HL-60 (cell line): ENCODE measurements at places on chromosomes 12 and 14.

- no peak for DNase-seq
Measured at GRCh38 chr14:83646228-83646627, 1883.7 kb upstream of the FLRT2 start.

GRCh38 chr14:73295198-73295796 lies 58.0 kb downstream of the PAPLN start:
- no peak for DNase-seq

GRCh38 chr14:81245771-81246170 lies 25.0 kb upstream of the GTF2A1 start:
- no peak for DNase-seq

DNA sequence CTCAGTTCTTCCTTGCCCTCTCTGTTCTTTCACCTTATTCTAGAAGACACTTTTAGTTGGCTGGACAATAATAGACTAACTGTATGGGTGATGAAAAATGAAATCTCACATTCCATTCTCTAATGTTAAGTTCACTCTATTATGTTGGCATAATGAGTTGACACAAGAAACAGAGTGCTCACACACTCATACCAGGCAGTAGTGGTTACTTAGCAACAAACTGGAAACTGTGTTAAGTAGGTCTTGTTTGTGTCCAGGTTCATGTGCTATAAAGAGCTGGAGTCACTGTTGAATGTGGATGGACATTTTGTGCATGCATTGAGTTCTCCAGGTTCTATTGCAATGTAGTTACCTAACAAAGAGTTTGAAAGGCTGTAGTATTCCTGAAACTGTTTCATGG lies 16.9 kb upstream of the PPP4R4 start:
- DNase-seq = no peak

DNA sequence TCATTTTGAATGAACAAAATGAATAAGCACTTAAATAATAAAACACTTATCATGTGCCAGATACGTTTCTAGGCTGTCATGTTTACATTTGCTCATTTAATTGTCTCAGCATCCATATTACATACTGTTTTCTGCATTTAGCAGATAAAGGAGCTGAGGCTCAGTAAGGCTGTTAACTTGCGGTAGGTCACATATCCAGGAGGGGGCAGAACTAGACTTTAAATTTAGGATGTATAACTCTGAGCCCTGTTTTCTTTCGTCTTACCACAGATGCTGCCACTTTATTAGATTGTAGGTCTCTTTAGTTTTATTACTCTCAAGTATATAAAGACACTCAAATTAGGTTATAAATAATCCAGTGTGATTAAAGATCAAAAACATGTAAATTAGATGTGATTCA lies 17.7 kb downstream of the IRAK4 start:
- DNase-seq = peak; percentile 11

DNA sequence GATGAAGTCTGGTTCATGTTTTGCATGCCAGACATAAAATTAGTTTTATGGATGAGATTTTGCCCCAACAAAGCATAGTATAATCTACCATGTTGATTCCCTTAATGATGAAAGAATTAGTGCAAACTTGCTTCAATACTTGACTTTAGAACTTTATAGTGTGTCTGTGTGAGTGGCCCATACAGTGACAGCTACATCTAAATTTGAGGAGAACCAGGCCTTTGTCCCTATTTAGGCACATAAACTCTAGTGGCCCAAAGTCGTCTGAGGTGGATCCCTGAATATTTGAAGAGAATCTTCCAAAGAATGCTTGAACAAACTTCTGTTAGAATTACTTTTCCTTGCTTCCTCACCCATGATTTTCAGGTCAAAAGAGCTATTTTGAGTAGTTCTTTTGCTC lies 70.4 kb downstream of the POLR3B start:
- DNase-seq = no peak

- DNase-seq = no peak
Measured at GRCh38 chr12:1044199-1044598, 53.2 kb downstream of the ERC1 start.

- no peak for DNase-seq
Measured at GRCh38 chr12:68031881-68032739, 42.9 kb downstream of the IFNG-AS1 start.

DNA sequence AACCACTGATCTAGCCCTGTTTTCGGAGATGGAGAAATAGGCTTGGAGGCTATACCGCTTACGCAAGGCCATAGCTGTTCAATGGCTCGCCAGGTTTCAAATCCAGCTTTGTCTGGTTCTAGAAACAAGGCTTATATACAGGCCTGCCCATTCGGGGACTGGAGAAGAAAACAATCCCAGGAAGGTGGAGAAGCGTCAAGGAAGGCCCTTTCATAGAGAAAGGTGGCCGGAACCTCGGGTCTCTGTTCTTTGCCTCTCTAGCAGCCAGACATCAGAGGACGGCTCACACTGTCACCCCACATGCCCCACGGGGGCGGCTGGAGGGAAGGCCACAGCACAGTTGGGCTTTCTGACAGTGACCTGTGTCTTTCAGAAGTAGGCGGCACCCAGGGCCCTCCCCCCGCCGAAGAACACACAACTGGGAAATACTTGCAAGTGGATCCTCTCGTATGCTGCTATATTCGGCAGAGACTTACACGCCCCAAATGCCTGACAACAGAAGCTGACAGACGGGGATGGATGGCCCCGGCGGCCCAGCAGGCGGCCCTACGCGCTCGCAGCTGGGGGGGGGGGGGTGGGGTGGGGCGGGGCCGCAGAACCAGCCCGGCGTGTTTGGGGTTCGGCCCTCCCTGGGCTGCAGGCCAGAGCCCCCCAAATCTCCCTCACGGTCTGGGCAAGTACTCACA lies 4.5 kb upstream of the SETD1B start:
- no peak for DNase-seq

GRCh38 chr14:75295061-75295461 lies 16.4 kb downstream of the FOS start:
- DNase-seq = no peak
